ENCODE measurements at places on chromosomes 12 and 14.

DNA sequence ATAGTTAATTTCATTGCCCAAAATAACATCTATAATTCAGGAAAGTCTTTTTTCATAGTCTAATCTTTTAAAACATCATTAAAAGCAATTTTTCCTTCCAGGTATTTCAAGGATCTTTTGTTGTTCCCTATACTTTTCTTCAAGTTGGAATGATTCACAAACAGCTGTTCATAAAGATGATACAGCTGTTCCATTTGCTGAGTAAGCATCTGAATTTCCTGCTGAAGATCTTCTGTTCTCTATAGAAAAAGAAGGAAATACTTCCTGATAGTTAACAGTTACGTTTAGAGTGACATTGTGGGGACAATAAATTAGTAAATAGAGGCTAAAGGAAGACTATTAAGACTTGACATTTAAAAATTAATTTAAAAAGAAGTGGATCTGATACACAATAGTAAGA lies 30.3 kb upstream of the ESR2 start:
- DNase-seq: no peak

GRCh38 chr12:83092606-83093005 lies 405.9 kb downstream of the TMTC2 start:
- no peak for DNase-seq

GRCh38 chr14:37594238-37594970 lies 645 bp downstream of the FOXA1 start:
- DNase-seq: peak; percentile 78

GRCh38 chr12:43109631-43110345 lies 442.2 kb downstream of the ADAMTS20 start:
- no peak for DNase-seq

DNA sequence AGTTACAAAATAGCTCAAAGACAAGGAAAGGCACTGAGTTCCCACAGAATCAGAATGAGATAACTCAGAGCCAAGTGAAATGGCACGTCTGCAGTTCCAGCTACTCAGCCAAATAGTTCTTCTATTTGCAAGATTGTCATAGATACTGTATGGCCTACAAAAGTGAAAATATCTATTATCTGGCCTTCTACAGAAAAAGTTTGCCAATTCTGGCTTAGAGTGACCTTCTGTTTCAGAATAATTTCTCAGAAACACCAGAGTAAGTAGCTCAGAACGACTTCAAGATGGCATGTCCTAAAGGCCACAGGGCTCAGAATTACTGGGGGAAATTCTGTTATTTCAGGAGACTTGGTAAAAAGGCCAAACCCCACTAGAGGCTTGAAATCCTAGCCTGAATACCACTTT lies 10.7 kb upstream of the RTRAF start:
- no peak for DNase-seq

DNA sequence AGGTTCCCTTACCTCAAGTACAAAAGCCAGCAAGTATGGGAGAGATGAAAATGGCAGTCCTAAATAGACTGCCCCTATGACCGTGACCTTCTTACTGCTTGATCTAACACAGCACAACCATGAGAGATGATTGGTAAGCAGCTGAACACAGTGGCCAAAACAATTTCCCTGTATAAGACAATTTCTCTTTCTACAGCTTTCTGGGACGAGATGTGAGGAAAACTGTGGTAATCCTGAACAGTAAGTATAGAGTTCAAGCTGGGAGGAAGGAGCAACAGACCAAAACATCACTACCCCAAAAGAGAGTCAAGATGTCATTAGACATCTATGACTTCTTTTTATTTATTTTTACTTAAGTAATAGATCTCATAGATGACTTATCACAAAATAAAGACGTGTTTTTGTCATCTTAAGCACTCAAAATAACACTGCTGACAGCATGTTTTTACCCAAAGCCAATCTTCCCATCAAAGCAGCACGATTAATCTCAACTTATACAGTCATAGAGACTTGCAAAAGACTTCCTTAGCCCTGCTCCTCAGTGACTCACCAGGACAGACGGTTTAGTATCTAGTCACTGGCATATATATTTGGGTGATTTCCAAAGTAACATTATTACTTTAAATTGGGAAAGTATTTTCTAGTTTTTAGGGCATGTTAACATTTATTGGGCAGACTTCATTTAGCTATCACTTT lies 3.7 kb downstream of the TMEM52B start:
- DNase-seq: peak; percentile 86
